ENCODE measurements at places on chromosomes 3 and 15.

DNA sequence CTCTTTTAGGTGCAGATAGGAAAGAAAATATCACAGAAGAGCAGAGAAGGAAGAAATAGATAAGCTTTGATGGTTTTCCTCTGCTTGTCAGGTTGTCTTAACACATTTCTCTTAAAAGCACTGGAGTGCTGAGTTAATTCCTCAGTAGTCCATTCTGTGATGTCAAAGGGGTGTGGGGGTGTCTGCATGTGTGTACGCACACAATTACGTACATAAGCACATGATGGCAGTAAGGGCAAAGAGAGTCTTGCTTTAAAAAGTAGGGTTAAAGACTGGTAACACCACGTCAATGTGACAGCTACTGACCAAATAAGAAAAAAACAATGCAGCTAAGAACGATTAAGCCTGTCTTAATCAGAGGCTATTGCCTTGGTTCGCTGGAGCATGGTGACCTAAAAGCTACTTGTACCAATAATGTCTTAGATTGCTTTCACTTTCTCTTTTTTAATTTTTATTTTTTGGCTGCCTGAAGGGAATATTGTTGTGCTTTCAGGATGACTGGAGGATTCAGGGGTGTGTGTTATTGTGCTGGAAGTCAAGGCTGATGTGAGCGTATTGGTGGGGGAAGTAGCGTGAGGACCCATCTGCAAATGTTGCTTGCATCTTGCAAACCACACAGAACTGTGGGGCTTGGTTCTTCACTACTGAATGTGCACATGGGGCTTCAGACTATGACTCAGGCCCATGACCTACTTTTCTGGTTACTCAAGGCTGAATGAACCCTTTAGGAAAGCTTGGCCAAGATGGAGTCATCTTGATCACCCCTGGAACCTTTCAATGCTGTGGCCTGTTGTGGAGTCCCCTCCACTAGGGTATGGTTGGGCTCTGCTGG, 417.8 kb upstream of the TPM1 start:
- no peak for DNase-seq

- no peak for DNase-seq
Measured at GRCh38 chr15:71465131-71465955, 345.0 kb upstream of the NR2E3 start.

- no peak for DNase-seq
Measured at GRCh38 chr3:36820083-36820482, 55.7 kb upstream of the DCLK3 start.

DNA sequence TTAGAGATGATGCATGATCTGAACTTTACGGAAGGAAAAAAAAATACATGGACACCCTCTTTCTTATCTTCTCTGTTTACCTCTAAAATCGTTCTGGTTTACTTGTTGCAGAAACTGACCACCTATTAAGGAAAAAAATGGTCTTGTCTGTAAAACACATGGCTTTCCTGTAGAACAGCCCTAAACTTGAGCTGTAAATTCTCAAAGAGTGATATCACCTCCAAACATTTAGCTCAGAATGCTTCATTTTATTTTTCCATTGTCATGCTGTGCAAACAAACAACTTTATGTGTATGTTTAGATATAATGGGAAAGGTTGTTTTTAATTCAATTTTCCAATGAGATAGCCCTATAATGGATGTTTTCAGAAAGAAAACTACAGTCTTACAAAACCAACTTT, 237.4 kb upstream of the NR2F2 start:
- no peak for DNase-seq

GRCh38 chr3:134326760-134327593, 47.3 kb downstream of the AMOTL2 start:
- DNase-seq = peak; percentile 94

DNA sequence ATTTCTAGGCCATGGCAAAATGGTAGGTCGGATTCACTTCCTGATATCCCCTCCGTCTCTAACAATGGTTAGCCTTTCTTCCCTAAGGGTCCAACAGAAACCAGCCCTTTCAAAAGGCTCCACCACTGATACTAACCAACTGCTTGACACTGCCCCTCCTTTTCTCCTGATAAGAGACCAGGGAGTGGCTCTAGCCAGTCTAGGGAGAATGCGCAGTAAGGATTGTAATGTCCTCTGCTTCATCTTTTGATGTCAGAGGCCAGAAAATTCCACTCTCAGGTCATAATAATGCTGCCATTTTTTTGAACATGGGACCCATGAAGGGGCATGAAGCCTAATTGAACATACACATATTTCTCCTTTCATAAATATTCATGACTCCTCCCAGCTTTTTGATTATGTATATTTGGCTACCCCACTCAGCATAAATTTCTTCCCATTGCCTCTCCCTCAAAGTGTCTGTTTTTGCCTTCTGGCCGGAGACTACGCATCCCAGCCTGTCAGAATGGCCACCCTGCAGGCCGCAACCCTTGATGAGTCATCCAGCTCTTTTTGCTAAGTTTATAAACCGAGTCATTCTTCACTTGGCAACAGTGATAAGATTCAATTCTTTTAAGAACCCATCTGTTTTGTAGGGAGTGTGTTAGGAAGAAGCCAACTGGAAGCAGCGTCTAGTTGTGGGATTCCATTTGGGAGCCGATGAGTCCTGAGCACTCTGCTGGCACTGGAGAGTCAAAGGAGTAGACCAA, 189.0 kb upstream of the MCTP2 start:
- peak; percentile 40 for DNase-seq

DNA sequence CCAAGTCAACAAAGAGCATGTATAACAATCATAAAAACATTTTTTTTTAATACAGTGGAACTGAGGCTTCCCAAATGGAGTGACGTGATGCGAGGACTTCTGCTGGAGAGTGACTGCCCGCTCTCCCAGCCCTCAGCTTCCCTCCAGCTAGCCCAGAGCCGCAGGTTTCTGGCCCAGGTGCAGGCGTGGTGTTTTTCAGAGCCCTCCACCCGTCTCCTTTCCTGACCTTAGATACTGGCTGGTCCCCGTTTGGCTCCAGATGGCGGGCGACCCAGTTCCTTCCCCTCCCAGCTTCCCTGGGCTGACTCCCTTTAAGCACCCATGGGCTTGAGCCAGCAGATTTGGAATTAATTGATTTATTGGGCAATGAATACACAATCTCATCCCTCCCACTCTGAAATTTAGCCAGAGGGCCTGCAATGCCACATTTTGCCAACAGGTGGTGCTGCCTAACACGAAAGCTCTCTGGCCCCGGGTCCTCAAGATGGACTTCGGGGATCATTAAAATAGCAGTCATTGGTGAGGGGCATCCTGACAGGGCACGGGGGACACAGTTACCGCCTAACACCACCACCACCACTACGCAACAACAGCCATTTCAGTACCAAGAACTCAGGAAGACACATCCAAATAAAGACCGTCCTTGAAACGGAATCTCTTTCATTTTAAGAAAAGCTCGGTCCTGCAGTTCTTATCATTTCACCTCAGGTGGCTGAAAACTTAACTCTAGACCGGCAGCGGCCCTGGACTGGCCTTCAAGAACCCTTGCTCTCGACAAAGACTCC, 47.5 kb upstream of the MUC4 start:
- DNase-seq = peak; percentile 19

GRCh38 chr15:63554337-63554927, 42.8 kb upstream of the FBXL22 start:
- DNase-seq = no peak

GRCh38 chr3:158091531-158091930, 14.7 kb downstream of the SHOX2 start:
- no peak for DNase-seq

GRCh38 chr3:155131104-155131503, 51.0 kb downstream of the MME start:
- DNase-seq = no peak

- peak; percentile 79 for DNase-seq
Measured at GRCh38 chr3:129226374-129226773, 23.0 kb upstream of the COPG1 start.

- DNase-seq = no peak
Measured at GRCh38 chr3:18766974-18767373, 341.8 kb upstream of the SATB1 start.

GRCh38 chr3:170634663-170635384, 48.9 kb upstream of the SLC7A14 start:
- no peak for DNase-seq

DNA sequence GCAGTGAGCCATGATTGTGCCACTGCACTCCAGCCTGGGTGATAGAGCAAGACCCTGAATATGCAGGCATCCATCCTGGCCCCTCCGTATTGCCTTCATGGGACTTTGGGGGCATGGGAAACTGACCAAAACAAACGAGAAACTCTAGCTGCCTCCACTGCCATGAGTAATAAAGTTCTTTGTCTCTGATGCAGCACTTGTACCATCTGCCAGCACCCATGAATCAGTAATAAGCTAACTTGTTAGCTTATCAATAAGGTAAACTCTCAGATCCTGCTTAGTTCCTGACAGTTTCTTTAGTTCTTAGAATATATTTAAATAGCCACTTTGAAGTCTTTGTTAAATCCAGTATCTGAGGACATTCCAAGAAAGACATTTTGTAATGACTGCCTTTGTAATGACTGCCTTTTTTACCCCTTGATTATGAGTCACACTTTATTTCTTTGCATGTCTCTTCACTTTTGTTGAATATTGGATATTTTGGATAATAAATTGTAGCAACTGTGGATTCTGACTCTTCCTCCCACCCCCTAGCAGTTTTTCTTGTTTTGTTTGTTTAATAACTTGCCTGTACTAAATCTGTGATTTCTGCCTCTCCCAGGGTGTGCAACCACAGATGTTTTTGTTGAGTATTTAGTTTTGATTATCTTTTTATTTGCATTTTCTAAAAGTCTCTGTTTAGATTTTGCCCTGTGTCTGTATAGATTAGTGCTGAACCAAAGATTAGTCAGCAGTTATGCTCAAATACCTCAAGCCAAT, 136.9 kb downstream of the HCN4 start:
- DNase-seq = peak; percentile 22

GRCh38 chr15:50907601-50908208, 778 bp upstream of the AP4E1 start:
- DNase-seq = no peak

GRCh38 chr3:141103503-141103902, 52.4 kb downstream of the SPSB4 start:
- DNase-seq = no peak

- no peak for DNase-seq
Measured at GRCh38 chr3:100449214-100449613, 43.2 kb upstream of the TMEM45A start.

DNA sequence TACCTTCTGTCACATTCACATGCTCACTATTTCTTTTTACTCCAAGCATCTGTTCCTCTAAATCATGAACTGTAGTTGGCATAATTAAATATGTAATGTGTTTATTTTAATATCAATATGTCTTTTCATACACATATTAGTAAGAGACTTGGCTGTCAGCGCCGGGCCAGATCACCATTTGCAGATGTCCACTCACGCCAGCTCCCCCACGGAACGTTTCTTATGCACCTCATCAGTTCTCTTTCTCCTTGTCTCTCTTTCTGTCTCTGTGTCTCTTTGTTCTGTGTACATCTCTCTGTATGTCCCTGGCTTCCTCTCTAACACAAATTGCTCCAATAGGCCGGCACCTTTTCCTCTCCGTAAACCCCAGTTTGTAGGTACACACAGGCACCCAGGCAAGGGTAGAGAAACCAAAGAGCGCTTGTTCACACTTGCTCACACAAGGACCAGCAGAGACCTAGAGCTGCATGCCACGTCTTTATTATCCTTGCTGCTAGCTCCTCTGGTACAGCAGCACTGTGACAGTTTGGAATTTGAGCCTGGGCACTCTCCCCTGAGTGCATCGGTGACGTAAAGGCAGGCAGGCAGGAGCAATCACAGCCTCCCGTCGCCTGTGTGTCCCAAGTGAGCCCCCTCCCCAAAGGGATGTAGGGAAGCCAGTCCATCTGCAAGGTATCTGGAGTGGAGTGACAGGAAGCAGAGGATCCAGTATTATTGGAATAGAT, 40.4 kb downstream of the CACNA1D start:
- DNase-seq = no peak

DNA sequence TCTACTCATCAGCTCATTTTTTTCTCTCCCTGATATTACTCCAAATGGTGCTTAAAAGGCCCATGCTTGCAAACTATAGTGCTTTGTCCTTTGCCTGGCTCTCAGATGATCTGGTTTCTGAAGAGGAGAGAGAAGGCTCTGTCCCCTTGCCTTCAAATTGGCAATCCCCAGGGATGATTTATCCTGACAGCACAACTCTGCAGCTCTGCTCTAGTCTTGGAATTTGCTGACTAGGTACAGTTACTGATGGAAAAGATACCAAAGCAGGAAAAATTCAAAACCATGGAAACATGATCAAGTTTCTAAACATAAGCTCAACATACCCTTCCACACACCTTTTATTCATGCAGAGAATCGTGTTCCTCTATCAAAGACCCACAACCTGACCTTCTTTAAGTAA, 106.7 kb upstream of the CADPS start:
- DNase-seq = no peak

GRCh38 chr3:192212979-192213378, 514.4 kb downstream of the FGF12 start:
- no peak for DNase-seq

- no peak for DNase-seq
Measured at GRCh38 chr3:161426758-161427157, 55.4 kb upstream of the SPTSSB start.

DNA sequence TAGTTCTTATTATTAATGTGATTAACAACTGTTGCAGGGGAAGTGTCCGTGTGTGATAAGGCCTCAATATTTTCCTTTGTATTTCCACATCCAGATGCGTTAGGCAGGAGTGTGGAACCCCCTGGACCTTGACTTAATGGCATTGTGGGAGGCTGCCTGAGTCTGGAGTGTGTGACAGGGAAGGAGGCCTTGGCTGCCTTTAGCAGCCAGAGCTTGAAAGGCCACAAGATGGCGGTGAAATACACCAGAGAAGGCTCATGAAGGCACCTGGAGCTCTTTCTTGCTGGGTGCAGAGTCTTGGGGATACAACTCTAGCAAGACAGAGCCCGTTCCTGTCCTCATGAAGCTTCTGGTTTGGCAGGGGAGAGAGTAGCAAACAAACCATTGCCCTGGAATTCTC, 36.9 kb downstream of the POLR2M start:
- no peak for DNase-seq

GRCh38 chr3:181561139-181562031, 150.3 kb upstream of the SOX2 start:
- DNase-seq = no peak

DNA sequence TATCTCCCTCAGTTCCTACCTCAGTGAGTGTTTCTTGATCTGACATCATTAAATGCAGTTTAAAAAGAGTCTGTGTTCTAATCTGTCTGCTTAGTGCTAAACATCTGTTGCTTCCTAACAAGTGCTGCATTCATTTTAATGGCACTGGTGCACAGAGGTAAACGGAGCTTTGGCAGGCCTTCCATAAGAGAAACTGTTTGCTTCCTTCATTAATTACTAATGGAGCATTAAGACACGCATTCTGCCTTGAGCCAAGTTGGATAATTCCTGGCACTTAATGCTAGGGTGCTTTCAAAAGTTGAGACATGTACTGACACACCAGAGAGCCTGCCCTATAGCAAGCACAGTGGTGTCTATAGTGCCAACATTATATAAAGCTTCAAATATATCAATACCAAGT, 34.7 kb downstream of the SCG5 start:
- DNase-seq = no peak

- no peak for DNase-seq
Measured at GRCh38 chr3:123396171-123397049, 52.5 kb downstream of the ADCY5 start.

All from astrocyte of the cerebellum (primary cell).